Right lung (tissue), 10 donors: ENCODE measurements at places on chromosomes 4 and X.

GRCh38 chr4:90025248-90025647 is 101.9 kb upstream of the CCSER1 start:
- no peak for DNase-seq

- DNase-seq = no peak
Measured at GRCh38 chrX:37986893-37987292, 19.5 kb upstream of the SYTL5 start.

DNA sequence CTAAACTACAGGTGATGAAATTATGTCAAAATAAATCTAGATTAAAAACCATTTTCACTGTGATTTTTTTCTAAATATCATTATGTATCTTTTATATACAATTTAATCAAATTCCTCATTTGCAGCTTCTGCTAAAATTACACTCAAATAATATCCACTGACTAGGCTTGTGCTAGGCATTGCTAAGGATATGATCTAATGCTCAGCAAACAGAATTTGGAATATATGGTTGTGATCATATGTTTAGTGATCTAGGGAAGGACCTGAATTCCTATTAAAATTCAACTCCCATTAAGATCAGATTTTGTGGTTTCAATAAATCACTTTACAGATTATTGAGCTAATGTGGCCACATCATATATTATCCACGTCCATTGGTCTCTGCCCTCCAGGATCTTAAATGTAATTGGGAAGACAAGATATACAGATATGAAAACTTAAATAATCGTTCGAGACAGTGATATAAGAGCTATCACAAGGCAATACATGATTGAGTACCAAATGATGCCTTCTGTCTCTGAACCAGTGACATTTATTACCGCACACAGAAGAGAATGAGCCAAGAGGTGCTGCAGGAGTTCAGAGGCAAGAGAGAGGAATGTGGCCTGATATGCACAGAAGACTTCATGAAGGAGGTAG is 206.0 kb upstream of the RPS6KA3 start:
- no peak for DNase-seq

DNA sequence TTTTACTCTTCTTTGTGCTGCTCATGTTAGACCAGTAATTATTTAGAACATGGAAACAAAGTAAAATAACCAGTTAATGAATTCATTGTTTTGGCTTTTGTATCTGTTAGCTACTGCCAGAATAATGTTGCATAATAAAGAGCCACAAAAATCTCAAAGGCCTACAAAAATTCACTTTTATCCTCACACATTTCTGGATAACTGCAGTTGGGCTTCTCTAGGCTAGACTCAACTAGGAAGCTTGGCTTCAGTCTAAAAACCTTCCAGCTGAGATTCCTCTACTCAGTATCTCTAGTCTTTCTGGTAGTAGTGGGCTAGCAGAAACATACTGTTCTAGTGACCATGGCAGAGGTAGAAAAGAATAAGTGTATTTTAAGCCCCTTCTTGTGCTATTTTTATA is 73.0 kb downstream of the FAT4 start:
- no peak for DNase-seq

GRCh38 chr4:144663834-144664475 is 18.0 kb downstream of the HHIP start:
- no peak for DNase-seq

DNA sequence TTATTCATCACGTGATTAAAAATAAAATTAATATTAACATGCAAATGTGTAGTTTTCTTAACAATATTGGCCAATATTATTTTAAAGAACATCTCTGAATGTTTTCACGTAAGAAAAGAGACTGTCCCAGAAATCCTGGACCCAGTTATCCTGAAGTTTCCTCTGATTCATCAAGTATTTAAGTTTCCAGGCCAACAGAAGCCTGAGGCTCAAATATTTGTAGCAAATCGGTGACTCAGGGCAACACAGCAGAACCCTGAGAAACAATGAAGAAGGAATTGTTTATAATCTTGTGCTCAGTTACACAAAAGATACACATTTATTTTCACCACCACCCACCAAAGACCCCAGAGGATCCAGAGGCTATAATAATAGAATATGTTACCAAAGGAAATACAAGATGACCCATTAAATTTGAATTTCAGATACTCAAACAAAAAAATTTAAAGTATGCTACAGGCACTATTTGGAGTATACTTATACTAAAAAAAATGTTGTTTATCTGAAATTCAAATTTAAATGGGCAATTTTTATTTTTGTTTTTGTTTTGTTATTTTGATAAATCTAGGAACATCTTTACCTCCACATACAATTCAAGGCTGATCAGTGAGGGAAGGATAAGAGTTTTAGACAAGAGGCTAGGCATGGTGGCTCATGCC is 33.9 kb upstream of the SLC7A11 start:
- no peak for DNase-seq

- no peak for DNase-seq
Measured at GRCh38 chr4:143921181-143921580, 15.8 kb upstream of the GYPE start.

DNA sequence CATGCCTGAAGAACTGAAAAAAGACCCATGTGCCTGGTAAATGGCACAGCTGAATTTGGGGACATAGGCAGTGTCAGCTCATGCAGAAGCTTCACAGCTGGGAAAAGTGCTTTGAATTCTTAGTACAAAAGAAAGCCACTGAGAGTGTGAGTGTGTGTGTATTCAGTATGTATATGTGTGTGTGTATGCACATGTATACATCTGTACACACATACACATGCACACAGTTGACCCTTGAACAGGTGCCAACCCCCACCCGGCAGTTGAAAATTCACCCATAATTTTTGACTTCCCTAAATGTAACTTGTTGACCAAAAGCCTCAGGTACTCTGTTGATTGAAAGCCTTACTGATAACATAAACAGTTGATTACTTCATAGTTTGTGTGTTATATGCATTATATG is 49.5 kb upstream of the ENPP6 start:
- no peak for DNase-seq

DNA sequence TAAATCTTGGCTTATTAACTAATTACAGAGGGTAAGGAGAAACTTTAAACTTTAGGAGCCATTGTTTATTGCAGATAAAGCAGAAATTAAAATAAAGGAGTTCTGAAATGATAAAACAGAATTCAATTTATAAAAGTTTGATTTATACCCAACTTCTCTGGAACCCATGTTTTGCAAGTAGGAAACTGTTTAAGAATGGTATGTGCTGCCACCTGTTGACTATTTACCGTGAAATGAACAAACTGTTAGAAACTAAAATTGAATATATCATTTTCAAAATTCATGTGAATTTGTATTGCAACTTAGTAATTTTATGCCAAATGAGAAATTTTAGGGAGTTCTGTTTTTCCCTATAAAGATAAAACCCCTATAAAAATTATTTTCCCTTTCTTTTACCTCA is 11.0 kb upstream of the TBC1D8B start:
- no peak for DNase-seq

- DNase-seq = no peak
Measured at GRCh38 chr4:54764476-54764875, 106.7 kb downstream of the KIT start.

DNA sequence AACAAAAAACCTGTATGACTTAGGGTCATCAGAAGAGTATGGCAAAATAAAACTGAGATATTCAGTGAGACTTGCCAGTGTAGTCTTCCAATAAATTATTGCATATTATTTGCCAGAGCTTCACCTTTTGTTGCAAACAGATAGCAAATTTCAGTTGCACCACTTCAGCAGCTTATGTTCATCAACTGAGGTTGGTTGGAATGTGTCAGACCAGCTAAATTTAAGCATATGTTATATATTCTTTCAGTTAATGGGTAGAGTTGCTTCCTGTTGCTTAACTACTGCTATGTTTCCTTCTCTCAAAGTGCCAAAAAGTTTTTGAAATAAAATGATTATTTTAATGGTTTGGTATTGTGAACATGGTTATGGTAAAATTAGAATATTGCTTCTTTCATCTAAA is 61.5 kb downstream of the GALNT7 start:
- DNase-seq = no peak

- no peak for DNase-seq
Measured at GRCh38 chr4:27921231-27921630, 1060.6 kb downstream of the STIM2 start.

DNA sequence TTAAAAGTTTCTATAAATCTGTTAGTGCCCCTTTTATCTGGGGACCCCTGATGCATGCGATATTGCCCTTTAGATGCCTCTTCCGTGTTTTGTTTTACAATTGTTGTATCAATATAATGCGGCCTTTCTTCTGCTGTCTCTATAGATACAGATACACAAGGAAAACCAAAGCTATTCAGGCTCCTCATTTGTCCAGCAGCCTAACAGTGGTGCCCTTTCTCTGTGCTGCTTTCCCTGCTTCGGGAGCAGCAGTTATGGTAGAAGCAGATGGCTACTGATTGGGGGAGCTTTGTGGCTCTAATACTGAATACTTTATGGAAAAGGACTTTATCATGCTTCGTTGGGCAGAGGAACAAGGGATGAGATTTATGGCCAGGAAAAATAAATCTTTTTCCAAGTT is 10.6 kb upstream of the PRDM8 start:
- no peak for DNase-seq

DNA sequence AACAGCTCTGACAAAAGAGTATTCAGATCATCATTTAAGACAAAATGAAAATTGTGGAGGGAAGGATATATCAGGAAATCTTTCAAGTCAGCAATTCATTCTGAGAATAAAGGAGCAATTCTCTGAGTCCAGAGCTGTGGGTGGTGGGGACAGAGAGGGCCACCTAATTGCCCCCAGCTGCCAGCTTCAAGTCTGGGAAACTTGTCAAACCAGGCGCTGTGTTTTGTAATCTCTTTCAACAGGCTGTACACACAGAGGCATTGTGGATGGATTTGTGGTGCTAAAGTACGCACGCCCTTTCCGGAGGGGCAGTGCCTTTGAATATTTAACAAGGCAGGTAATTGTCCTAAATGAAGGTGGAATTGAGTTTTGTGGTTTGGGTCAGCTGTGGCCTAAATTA is 591.1 kb upstream of the BOD1L1 start:
- DNase-seq = no peak

DNA sequence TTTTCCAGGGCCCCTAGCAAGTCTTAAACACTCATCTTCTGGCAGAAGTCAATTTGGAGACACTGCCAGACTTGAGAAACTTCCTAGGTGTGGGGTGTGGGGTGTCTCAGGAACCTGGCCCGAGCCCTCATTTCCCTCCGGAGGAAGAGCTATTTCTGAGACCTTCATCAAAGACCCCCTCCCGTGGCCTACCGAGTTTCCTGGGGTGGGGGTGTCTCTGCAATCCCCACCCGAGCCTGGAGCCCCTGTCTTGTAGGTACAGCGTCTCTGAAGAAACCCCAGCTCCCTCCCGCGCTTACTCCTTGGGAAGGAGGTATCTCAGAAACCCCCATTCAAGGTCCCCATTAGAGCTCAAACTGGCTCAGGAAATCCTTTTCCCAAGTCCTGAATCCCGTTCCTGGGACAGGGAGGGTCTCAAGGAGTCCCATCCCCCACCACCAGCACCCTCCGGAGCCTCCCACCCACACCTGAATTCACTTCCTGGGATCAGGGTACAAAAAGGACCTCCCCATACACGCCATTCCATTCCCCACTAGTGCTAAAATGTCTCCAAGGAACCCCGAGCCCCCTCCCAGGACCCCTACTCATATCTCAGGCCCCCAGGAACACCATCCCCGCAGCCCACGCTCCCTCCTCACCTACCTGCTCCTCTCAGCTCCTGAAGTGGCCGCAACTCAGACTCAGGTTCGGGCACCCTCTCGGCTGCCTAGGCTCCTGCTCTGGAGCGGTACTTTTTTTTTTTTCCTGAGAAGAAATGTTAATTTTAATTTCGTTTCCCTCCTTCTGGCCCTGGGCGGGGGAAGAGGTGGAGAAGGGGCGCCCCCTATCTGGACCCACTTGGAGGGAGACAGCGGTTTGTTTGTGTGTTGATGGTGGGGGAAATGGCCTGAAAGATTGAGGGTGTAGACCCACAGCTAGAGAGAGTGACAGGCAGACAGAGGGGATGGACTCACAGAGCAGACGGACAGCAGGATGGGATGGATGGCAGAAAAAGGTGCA is 1.1 kb downstream of the SLC38A5 start:
- no peak for DNase-seq

DNA sequence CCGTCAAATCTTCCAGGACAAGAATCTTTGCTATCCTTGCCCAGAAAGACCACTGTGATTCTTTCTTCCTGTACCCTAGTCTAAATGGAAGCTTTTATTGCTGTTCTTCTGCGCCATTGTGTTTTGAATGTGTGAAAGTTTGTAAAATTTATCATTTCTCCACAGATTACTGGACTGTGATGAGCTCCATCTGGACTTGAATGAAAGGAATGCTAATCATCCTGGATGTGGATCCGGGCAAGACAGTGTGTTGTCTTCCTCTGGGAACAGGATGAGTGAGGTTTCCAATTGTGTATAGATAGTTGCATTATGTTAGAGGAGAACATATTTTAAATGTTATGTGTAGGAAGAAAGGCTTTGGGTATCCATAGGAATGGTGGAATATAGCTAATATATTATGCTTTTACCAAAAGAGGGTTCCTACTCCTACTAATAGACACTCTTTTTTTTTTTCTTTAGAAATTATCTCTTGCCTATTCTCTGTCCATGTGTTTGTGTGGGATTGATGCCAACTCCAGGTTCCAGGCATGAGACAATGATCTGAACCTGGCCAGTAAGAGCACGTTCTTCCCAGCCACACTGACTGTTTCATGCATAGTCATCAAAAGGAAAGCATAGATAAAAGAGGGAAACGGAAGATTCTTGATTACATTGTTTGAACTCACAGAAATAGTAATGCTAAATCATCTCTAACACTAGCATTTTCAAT is 803.6 kb upstream of the ADGRL3 start:
- no peak for DNase-seq

DNA sequence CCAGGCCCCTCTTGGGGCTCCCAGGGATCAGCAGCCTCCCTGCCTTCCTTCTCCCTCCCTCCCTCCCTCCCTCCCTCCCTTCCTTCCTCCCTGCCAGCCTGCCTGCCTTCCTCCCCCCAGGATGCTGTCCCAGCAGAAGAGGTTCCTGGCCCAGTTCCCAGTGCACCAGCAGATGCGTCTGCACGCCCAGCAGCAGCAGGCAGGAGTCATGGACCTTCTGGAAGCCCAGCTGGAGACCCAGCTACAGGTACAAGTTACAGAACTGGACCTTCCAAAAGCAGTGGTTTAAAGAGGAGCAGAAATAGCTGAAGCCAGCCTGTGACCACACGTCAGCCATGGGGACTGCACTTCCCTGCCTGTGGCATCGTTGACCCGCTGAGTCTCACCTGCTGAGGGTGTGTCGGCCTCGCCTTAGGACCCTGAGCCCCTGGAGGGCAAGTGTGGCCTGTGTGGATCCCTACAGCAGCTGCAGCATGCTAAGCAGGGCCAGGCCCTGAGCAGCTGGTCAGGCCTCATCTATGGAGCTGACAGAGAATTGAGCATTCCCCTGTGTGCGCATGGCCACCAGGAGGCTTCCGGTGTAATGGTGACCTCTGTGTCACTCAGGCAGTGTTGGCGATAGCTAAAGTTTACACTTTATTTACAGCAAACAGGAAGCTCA is 84.7 kb downstream of the CRMP1 start:
- DNase-seq = no peak
